SW 1271 (cell line): ENCODE measurements at places on chromosomes 13 and 19.

- no peak for DNase-seq
Observed at GRCh38 chr13:41006978-41007743, 12.0 kb downstream of the ELF1 start.

GRCh38 chr13:37129866-37130265 lies 24.4 kb upstream of the CSNK1A1L start:
- DNase-seq: no peak

GRCh38 chr19:48967346-48968178 lies 2.5 kb downstream of the FTL start:
- no peak for DNase-seq

- no peak for DNase-seq
Observed at GRCh38 chr19:32387701-32388392, 17.7 kb upstream of the DPY19L3 start.

DNA sequence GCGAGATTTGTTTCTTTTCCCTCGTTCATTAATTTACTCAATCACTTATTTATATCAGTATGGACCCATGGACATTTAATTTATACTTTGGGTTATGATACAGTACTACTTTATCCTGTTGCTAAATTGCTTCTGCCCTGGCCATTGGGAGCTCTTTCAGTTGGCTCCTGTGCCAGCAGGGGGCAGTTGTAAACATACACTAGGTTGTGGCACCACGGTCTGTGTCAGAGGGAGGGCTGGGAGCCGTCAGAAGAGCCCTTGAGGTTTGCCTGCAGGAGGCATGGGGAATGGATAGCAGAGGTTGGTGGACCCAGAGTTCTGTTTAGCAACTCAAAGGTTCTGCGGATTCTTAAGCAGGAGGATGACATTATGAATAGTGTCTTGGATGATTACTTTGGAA lies 94.3 kb downstream of the ERCC5 start:
- no peak for DNase-seq

GRCh38 chr13:25529425-25529824 lies 157.7 kb downstream of the ATP8A2 start:
- DNase-seq: no peak

GRCh38 chr13:35796623-35797022 lies 320.1 kb upstream of the MAB21L1 start:
- DNase-seq: no peak

- DNase-seq: no peak
Observed at GRCh38 chr19:36086326-36086725, 24.6 kb upstream of the OVOL3 start.

- DNase-seq: no peak
Observed at GRCh38 chr19:3604227-3604986, 2.3 kb downstream of the TBXA2R start.

- DNase-seq: no peak
Observed at GRCh38 chr19:39208175-39208795, 4.2 kb upstream of the SYCN start.

GRCh38 chr13:42047561-42048341 lies 697 bp upstream of the DGKH start:
- peak; percentile 62 for DNase-seq

DNA sequence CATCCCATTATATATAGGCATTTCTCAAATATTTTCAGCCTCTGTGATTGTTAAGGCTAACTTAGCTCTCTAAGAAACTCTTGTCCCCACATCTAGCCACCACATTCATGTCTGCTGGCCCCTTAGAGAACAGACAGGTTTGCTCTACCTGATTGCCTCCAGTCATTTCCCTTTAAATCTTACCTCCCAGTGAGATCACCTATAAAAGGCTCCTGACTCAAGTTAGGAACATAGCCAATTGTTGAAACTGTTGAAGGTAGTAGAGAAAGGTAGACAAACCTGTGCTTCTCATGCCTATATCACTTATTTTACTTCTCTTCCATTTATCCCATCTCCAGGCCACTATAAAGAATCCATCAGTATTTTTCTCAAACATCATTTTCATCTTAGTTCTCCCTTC lies 771.4 kb downstream of the DIAPH3 start:
- no peak for DNase-seq

DNA sequence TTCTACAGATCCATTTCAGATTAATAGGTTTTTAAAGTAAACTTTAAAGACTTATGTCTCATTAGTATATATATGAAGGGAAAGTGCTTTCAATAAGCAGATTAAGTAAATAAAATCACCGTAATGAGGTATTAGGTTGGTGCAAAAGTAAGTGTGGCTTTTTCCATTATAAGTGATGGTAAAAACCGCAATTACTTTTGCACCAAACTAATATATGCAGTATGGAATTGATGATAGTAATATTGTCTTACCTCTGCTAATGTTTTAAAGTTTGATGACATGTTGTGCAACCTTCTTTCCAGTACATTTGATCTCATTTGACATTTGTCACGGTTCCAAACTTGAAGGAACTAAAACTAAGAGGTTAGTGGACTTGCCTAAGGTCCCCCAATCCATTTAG lies 1819.3 kb downstream of the PCDH9 start:
- DNase-seq: no peak

GRCh38 chr19:17112700-17113099 lies 37.1 kb downstream of the MYO9B start:
- DNase-seq: no peak

GRCh38 chr13:98576200-98576945 lies 534 bp downstream of the STK24 start:
- DNase-seq: no peak

DNA sequence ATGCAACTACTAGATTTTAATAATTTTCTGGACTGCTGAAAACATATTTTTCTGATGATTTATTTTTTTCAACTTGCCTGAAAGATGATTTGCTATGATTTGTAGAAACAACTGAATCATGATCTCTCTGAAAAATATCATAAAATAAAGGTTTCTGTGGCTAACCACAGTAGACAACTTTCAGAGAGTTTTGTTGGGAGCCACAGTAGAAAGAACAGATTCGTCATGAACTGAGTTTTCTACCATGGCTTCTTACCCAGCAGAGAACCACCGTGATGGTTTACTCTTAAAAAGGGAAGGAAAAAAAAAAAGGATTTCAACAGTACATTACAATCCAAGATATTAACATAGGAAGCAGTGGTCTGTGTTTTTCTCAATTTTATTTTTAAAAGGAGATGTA lies 18.0 kb downstream of the ZAR1L start:
- no peak for DNase-seq

DNA sequence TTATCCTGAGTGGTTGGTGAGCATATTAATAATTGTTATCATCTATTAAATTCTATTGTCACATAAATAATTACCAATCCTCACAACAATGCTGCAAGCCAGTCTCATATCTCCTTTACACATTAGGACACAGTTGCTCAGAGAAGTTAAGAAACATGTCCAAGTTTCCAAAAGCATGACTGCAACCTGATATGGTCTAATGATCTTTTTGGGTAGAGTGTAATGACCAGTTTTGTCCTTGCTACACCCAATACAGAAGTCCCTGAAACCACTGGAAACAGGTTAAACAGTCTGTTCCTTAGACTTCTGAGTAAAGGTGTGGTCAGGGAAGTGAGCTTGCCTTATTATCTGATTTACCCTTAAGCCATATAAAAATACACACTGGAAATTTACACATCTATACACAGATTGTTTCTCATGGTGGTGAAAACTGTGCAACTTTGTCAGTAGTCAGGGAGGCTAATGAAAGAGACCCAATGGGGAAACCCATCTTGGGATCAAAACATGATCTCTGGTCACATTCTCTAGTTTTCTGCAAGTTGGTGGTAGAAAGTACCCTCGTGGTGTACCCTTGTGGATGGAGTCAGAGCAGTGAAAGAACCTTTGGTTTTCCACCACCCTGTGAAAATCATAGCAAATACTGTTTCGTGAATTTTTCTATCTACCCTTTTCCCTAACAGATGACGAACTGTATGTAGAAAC lies 146.0 kb upstream of the KLF12 start:
- no peak for DNase-seq

GRCh38 chr13:34201050-34201913 lies 383.3 kb downstream of the RFC3 start:
- no peak for DNase-seq

- DNase-seq: no peak
Observed at GRCh38 chr19:13751436-13751835, 12.9 kb upstream of the MRI1 start.

DNA sequence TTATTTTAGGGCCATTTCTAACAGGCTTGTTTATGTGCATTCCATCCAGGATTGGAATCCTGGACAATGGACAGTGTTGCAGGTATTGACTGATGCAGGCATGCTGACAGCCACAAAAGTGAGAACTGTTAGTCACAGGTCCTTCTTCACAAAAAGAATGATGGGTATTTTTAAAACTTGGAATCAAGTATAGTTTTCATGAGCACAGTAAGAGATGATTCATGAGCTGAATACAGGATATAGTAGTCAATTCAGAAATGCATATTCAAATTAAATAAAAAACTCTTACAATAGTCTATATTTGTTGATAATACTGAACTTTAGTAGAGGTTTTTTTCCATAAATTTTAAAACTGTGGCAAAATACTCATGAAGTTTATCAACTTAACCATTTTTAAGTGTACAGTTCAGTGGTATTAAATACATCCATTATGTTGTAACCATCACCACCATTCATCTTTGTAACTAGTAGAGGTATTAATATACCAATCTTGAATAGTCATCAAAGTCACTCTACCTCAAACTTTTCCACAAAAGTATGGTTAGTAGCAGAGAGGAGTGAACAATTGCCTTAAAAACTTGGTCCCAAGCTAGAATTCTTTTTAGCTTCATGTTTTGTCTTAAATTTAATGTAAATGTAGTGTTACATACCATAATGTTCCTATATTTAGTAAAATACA lies 79.5 kb downstream of the KCNRG start:
- no peak for DNase-seq

DNA sequence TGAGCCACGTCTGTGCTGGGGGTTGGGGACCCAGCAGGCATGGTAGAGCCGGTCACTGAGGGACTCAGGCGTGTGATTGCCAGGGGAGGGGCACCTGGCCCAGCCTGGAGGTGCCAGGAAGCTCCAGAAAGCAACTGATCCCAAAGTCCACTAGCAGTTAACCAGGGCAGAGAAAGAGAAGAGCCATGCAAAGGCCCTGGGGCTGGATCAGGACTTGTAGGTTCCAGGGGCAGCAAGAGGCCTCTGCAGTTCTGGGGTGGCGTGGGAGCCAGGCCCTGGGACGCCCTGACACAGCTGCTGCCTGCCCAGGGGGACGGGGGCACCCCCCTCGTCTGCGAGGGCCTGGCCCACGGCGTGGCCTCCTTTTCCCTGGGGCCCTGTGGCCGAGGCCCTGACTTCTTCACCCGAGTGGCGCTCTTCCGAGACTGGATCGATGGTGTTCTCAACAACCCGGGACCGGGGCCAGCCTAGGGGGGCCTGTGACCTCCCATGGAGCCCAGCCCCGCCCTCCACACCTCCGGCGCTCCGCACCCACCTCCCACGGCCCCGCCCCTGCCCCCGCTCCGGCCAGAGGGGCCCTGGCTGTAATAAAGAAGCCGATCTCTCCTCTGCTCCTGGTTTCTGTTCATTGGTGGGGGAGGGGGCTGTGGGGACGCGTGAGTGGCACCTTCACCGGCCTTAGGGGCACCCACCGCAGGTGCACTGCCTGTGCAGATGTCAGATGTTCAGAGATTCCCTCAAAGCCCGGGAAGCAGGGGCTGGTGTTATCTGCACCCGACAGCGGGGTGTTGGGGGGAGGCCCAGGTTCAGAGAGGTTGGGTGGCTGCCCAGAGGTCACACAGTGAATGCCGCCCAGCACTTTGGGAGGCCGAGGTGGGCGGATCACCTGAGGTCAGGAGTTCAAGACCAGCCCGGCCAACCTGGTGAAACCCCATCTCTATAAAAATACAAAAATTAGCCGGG lies 4.1 kb downstream of the AZU1 start:
- DNase-seq: no peak

DNA sequence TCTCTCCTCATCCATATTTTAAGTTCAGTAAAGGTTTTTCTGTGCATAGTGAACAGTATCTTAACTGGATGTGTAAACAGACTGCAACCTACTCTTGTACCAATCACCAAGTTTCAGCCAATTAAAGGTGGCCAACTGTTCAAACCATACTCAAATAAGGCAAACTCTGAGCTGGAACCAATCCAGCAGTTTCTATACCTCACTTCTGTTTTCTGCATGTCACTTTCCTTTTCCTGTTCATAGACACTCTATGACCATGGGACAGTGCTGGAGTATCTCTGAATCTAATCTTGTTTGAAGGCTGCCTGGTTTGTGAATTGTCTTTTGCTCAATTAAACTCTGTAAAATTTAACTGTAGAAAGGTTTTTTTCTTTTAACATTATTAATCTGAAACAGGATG lies 470.3 kb upstream of the SLITRK6 start:
- DNase-seq: no peak

- no peak for DNase-seq
Observed at GRCh38 chr19:2636897-2637683, 65.4 kb downstream of the GNG7 start.

DNA sequence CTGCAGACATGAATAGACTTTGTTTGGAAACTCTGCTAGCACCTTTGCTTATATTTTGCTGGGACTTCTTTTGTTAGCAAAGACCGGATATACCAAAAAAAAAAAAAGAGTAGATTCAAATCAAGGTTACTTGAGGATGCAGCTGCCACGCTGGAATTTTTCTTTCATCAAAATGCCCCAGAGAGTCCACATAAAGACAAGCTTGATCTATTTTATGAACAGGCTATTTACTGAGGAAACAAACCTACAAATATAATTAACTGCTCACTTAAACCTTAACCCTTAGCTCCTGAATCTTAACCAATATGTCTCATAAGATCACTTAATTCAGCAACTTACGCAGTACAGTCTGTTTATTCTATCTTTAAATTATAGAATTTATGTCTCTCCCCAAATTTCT lies 27.1 kb upstream of the DOCK9 start:
- no peak for DNase-seq

DNA sequence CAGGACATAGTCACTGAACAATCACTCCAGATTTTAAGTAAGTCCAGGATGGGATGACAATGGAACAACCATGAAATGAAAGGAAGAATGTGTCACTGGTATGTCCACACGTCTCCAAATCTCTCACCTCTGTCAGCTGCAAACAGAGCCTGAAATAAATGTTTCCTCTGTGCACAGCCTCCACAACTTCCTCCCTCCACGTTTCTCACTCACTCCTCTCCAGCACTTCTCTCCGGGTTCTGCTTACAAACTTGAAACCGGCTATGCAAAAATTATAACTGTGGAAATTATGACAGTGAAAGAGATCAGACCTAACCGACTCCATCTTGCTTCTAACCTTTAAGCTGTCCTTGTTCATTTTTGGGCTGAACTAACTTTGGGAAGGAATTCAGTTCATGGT lies 35.0 kb upstream of the ALOX5AP start:
- DNase-seq: no peak

- no peak for DNase-seq
Observed at GRCh38 chr19:55402509-55402908, 5.1 kb downstream of the UBE2S start.

GRCh38 chr19:16542910-16543472 lies 754 bp upstream of the CHERP start:
- no peak for DNase-seq

- no peak for DNase-seq
Observed at GRCh38 chr13:107450931-107451330, 764.4 kb downstream of the LIG4 start.

- DNase-seq: no peak
Observed at GRCh38 chr13:49669735-49670309, 21.5 kb downstream of the EBPL start.
